ENCODE measurements at places on chromosomes 11 and 22.

- peak overlapping the region; percentile 97 for H3K27ac ChIP-seq
- DNase-seq, result peak; percentile 57
- no peaks in the 10 kb centered on the region for H3K36me3 ChIP-seq
- H3K4me3 ChIP-seq, result no peak overlapping the region
- H3K4me1 ChIP-seq, result peaks cover 27% of the 10 kb centered on the region
- no peaks in the 10 kb centered on the region for H3K27me3 ChIP-seq
These were observed 1.3 kb upstream of the HDAC10 start for GRCh38 chr22:50252082-50253045.

- no peak for DNase-seq
- H3K4me3 ChIP-seq, result no peak overlapping the region
- H3K36me3 ChIP-seq, result no peaks in the 10 kb centered on the region
- H3K27ac ChIP-seq, result no peak overlapping the region
- H3K27me3 ChIP-seq, result no peaks in the 10 kb centered on the region
- H3K4me1 ChIP-seq, result no peaks in the 10 kb centered on the region
These were observed 164.2 kb downstream of the NTM start for GRCh38 chr11:131534611-131535010.

DNA sequence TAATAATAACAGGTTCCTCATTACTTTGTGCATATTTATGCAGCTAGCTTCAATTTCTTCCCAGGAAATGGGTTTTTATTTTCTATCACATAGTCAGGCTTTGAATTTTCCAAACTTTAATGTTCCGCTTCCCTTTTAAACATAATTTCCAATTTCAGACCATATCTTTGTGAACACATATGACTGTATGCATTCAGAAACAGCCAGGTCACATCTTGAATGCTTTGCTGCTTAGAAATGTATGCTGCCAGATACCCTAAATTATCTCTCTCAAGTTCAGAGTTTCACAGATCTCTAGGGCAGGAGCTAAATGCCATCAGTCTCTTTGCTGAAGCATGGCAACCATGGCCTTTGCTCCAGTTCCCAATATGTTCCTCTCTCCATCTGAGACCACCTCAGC lies 2203.8 kb downstream of the LRRC4C start:
- no peak overlapping the region for H3K27ac ChIP-seq
- H3K36me3 ChIP-seq, result no peaks in the 10 kb centered on the region
- no peaks in the 10 kb centered on the region for H3K27me3 ChIP-seq
- H3K4me3 ChIP-seq, result no peak overlapping the region
- H3K4me1 ChIP-seq, result no peaks in the 10 kb centered on the region
- no peak for DNase-seq

- DNase-seq, result no peak
- no peak overlapping the region for H3K27ac ChIP-seq
- H3K4me3 ChIP-seq, result no peak overlapping the region
- no peaks in the 10 kb centered on the region for H3K27me3 ChIP-seq
- no peaks in the 10 kb centered on the region for H3K4me1 ChIP-seq
These were observed 26.9 kb downstream of the CBX7 start for GRCh38 chr22:39125622-39126021.

GRCh38 chr11:86099874-86100273 lies 31.0 kb upstream of the PICALM start:
- DNase-seq, result no peak
- H3K27ac ChIP-seq, result no peak overlapping the region
- H3K27me3 ChIP-seq, result no peaks in the 10 kb centered on the region
- no peak overlapping the region for H3K4me3 ChIP-seq
- no peaks in the 10 kb centered on the region for H3K36me3 ChIP-seq
- no peaks in the 10 kb centered on the region for H3K4me1 ChIP-seq

DNA sequence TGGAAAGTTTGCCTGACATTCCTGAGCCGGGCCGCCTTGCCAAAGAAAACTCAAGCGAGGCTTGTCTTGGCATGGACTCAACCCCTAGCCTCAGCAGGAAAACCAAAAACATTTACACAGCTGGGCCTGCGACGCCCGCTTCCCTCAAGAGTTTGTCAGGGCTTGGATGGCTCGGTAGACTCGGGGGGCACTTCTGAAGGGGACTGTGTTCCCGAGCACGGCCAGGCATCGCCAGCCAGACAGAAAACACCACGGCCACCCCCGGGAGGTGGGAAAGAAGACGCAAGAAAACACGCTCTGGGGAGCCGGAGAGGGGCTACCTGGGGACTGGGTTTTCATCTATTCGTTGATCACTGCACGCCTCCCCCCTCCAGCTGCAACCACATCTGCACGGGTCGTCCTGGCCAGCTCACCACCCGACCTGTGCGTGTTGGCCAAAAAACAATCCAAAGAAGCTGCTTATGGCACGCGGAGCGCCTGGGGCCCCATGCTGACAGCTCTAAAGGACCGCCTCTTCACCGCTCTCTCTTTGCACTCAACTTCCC lies 380.7 kb downstream of the MN1 start:
- H3K27ac ChIP-seq, result peak overlapping the region; percentile 11
- H3K4me3 ChIP-seq, result no peak overlapping the region
- H3K36me3 ChIP-seq, result no peaks in the 10 kb centered on the region
- H3K27me3 ChIP-seq, result no peaks in the 10 kb centered on the region

- no peak for DNase-seq
- peaks cover 17% of the 10 kb centered on the region for H3K36me3 ChIP-seq
- H3K4me3 ChIP-seq, result no peak overlapping the region
- no peaks in the 10 kb centered on the region for H3K27me3 ChIP-seq
- H3K27ac ChIP-seq, result no peak overlapping the region
- H3K4me1 ChIP-seq, result peaks cover 8% of the 10 kb centered on the region
These were observed 3.6 kb downstream of the PRDX5 start for GRCh38 chr11:64321533-64321932.

GRCh38 chr22:20651286-20651685 lies 122.6 kb upstream of the SERPIND1 start:
- no peaks in the 10 kb centered on the region for H3K27me3 ChIP-seq
- no peak overlapping the region for H3K27ac ChIP-seq
- no peaks in the 10 kb centered on the region for H3K4me1 ChIP-seq
- no peaks in the 10 kb centered on the region for H3K36me3 ChIP-seq
- DNase-seq, result no peak

DNA sequence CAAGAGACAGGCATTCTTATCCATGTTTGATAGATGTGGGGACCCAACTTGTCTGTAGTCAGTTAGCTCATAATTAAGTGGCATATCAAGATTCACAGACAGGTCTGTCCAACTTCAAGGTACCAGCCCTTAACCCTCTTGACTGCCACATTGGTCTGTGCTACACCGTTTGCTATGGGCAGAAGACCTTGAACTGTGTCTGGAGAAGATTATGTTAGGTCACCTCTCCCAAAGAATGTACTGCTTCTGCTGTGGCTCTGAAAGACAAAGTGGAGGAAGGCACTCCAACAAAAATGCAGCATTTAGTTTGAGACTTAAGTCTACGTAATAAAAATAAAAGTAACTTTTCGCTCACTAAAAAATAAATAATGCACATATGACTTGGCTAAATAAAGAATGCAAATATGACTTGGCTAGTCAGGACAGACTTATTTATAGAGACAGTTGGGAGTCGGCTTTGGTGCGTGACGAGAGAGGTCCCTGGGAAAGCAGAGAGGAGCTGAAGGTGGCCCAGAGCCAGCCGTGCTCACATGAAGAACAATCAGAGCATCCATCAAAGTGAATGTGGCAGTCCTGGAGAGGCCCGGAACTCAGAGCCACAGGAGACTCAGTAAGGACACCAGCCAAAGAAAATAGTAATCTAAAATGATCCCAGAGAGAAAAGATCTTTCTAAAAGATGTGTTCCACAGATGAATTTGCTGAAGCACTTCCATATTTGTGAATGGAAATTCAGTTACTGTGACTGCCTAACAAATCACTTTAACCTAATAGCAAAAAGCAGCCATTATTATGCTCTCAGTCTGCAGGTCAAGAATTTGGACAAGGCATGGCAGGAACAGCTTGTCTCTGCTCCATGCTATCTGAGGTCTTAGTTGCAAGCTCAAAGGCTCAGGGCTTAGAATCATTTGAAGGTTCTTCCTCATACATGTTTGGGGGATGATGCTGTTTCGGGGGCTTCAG lies 35.0 kb downstream of the CWC15 start:
- peaks cover 14% of the 10 kb centered on the region for H3K4me1 ChIP-seq
- H3K27me3 ChIP-seq, result no peaks in the 10 kb centered on the region
- H3K4me3 ChIP-seq, result no peak overlapping the region
- H3K27ac ChIP-seq, result peak overlapping the region; percentile 52

- peak overlapping the region; percentile 81 for H3K4me3 ChIP-seq
- H3K27ac ChIP-seq, result peak overlapping the region; percentile 89
- no peaks in the 10 kb centered on the region for H3K27me3 ChIP-seq
- H3K4me1 ChIP-seq, result peaks cover 15% of the 10 kb centered on the region
- no peak for DNase-seq
- H3K36me3 ChIP-seq, result peaks cover 45% of the 10 kb centered on the region
These were observed 1.1 kb downstream of the HYOU1 start for GRCh38 chr11:119055901-119056300.

- no peaks in the 10 kb centered on the region for H3K27me3 ChIP-seq
- H3K27ac ChIP-seq, result no peak overlapping the region
- H3K4me1 ChIP-seq, result no peaks in the 10 kb centered on the region
- DNase-seq, result no peak
These were observed 116.7 kb upstream of the TIMP3 start for GRCh38 chr22:32684822-32685187.

DNA sequence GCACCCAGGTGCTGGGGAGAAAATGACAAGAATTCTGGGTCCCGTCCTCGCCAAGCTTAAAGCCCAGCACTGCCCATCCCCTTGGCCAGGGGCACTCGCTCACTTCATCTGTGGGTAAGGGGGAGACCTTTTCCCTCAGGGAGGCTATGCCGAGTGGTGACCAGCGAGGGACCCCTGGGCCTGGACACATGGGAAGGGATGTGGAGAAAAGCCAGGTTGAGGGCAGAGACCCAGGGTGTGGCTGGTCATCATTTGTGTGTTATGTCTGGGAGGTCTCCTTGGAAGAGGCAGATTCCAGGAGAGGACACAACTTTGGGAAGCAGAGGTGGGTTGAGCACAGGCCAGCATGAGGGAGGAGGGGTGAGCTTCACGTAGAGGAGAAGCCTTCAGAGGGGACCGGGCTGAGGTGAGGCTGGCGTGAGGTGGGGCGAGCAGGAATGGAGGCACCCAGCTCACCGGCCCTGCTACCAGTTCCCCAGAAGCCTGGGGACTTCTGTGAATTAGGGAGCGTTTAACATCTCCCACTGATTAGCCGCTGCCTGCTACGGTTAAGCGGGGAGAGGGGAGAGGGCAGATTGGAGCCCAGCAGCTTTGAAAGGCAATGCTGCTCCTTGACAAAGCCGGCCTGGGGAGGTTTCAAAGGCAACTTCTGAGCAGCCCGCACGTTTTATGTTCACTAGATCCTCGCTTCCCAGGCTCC lies 25.8 kb upstream of the NECTIN1 start:
- no peak for DNase-seq
- H3K27ac ChIP-seq, result no peak overlapping the region
- no peaks in the 10 kb centered on the region for H3K36me3 ChIP-seq
- no peaks in the 10 kb centered on the region for H3K4me1 ChIP-seq
- H3K4me3 ChIP-seq, result no peak overlapping the region
- no peaks in the 10 kb centered on the region for H3K27me3 ChIP-seq

DNA sequence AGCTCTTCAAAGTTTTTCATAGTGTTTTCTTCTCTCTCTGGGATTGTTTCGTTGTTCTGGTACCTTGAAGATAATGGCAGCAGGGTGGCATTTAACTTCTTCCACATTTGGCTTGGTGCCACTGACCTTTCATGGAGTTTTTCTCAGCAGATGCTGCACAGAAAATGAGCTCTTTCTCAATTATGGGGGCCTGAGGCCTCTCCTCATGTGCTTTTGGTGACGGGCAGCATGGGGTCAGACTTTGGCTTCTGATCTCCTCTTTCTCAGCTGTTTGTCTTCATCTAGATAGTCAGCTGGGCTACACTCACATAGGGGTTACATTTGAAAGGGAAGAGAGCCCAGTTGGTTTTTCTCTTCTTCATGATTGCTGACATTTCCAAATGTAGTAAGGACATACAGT lies 76.3 kb downstream of the FAT3 start:
- H3K36me3 ChIP-seq, result no peaks in the 10 kb centered on the region
- H3K4me3 ChIP-seq, result no peak overlapping the region
- no peak overlapping the region for H3K27ac ChIP-seq
- no peak for DNase-seq
- H3K4me1 ChIP-seq, result no peaks in the 10 kb centered on the region

DNA sequence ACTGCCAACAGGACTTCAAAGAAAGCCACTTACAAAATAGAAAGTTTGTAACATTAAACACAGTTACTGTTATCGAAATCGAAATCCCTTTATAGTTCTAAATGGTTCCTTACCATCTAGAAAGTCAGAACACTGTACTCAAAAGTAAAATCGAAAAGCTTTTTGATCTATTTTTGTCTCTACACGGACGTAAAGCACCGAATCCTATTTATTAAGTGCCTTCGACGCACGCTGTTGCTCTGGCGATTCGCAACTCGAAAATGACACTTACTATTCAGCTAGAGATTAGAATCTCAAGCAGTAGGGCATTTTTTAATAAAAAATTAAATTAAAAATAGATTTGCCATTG lies 78.3 kb downstream of the LARGE1 start:
- no peaks in the 10 kb centered on the region for H3K36me3 ChIP-seq
- peaks cover 28% of the 10 kb centered on the region for H3K4me1 ChIP-seq
- no peak overlapping the region for H3K4me3 ChIP-seq
- H3K27me3 ChIP-seq, result no peaks in the 10 kb centered on the region
- DNase-seq, result no peak

DNA sequence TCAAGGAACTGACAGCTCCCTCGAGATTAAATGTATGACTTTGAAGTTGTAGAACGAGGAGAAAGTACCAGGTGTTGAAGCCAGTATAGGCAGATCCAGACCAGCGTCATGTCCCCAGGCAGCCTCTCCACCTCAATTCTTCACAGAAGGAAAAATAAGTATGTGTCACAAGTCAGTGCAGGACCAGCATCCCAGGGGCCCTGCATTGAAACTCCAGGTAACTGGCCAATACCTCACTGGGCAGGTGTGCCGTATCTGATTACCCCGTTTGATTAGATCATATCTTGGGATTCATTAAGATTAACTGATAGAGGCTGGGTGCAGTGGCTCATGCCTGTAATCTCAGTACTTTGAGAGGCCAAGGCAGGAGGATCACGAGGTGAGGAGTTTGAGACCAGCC lies 466.7 kb upstream of the B3GAT1 start:
- no peak for DNase-seq
- H3K27ac ChIP-seq, result no peak overlapping the region
- H3K27me3 ChIP-seq, result no peaks in the 10 kb centered on the region
- H3K4me1 ChIP-seq, result no peaks in the 10 kb centered on the region
- no peak overlapping the region for H3K4me3 ChIP-seq
- H3K36me3 ChIP-seq, result no peaks in the 10 kb centered on the region
